ENCODE measurements at places on chromosomes 13 and 19.

DNA sequence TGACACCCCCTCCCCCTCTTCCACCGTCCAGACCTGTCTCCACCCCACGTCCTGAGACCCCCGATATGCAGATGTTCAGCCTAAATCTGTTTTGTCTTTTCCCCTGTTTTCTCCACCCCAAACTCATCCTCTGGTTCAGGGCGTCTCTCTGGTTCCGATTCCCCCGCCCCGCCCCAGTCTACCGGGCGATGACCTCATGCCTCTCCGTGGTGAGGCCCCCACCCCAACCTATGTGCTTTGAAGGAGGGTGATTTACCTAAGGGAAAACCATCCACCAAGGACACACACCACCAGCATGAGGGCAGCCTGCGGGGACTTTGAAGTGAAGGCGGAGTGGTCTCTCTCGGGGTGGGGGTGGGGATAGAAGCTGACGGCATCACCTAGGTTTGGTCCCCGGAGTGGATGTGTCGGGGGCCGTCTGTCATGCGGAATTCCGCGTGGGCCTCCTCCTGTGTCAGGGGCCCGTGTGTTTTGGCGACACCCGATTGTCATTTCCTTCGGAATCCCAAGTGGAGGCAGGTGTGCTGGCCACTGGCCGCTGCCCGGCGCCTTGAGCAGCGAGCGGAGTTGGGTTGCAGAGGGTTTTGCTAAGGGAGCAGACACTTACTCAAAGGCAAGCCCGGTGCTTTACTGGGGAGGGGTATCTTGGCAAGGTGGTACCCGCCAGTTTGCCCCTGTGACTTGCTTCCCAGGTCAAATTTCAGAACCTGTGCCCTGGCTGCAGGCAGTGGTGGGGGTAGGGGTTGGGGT lies 1.4 kb downstream of the FZR1 start:
- DNase-seq, result no peak

GRCh38 chr19:49069026-49069425 lies 3.5 kb downstream of the KCNA7 start:
- DNase-seq, result no peak

- no peak for DNase-seq
These were observed 8.5 kb upstream of the DOCK9 start for GRCh38 chr13:98986226-98986846.

DNA sequence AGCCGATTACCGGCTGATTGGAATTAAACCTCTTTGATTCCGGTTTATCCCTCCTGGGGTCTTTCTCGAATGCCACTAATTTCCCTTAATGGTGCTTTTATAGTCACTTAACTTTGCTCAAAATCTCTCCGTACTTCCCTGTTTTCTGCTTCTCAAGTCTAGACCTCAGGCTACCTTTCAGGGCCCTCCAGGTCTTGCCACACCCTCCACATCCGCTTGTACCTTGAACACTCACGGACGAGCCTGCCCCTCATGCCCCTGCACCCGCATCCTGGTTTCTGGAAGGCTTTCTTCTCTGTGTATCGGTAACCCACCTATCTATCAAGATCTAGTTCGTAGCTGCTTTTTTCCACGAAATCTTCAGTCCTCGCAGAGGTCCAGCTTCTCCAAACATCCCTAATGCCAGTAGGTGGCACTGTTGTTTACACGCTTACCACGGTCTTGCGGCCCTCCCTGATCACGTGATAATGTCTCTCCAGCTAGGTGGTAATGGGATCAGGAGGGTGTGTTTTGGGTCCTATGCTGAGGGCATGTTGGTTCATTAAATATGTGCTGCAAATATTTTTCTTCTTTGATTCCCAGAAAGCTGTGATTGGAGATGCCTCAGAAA lies 13.8 kb downstream of the ATP12A start:
- DNase-seq, result peak; percentile 28

DNA sequence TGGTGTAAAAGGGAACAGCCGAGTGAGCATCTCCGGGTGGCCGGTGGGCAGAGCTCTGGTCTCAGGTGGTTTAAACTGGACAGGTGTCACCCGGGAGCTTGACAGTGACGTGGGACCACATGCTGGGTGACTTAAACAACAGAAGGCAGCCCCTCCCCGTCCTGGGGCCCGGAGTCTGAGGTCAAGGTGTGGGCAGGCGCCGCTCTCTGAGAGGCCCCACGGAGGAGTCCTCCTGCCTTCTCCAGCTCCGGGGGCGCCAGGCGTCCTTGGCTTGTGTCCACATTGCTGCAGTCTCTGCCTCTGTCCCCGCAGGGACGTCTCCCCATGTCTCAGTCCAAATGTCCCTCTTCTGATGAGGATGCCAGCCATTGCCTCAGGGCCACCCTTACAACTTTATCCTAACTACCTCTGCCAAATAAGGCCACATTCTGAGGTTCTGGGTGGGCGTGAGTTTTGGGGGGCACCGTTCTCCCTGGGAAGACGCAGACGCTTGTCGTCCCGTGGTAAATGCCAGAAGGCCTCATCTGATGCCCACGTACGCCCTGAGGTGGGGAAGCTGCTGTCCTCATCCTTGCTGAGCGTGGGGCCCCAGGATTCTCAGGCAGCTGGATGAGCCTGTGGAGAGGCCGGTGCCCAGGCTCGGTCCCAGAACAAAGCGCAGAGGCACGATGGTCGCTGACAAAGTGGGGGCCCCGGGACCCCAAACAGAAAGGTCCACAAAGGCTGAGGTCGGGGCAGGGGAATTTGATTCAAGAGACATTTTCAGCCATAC lies 12.9 kb downstream of the GZMM start:
- no peak for DNase-seq

DNA sequence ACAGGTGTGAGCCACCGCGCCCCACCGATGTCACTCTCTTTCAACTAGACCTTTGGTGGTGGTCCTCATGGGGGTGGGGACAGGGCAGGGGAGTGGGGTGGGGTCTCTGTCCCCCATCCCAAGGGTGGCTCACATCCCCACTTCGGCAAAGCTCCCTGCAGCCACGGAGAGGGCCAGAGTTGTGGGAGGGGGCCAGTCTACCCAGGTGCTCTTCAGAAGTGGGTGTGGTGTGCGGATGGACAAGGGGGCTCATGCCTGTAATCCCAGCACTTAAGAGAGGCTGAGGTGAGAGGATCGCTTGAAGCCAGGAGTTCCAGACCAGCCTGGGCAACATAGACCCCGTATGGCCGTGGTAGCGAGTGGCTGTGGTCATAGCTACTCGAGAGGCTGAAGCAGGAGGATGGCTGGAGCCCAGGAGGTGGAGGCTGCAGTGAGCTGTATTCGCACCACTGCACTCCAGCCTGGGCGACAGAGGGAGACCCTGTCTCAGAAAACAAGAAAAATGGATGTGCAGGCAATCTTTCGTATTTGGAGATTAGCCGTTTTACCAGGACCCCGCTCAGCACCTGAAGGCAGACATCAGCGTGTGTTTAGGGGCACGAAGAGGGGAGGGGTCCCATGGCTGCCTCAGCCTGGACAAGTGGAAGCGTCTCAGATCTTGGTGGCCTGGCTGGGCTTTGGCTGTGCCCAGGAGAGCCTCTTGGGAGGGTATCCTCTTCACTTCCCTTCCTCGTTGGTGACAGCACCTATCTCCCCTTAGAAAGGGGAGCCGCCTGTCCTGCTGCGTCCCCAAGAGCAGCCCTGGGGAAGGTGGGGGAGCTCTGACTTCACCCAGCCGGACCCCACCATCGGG lies 846 bp downstream of the TGFBR3L start:
- no peak for DNase-seq

DNA sequence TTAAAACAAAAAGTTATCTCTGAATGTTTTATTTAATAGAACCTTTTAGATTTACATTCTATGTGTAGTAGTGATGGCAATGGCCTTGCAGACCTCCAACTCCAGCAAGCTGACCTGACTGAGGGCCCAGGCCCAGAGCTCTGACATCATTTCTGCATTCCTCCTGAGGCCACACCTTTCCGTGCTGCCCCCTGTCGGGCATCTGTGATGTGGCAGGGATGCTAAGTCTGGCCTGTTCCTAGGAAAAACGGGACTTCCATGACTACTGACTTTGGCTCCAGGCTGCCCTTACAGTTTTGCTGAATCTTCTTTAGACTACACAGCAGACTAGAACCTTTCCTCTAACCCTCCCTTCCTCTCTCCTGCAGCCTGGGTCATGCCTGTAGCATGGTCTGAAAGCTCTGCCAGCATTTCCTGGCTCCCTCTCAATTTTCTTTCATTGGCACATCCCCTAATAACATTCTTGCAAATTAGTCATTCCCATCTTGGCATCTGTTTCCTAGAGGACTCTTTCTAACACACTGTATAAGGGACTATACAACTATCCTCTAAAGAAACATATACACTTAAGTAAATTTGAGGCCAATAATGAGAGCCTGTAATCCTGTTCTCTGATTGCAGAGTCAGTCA lies 249.1 kb downstream of the GPC5 start:
- DNase-seq, result no peak

GRCh38 chr19:42467183-42467760 lies 24.5 kb upstream of the CXCL17 start:
- no peak for DNase-seq

GRCh38 chr19:748274-748598 lies 2.7 kb upstream of the MISP start:
- DNase-seq, result no peak

GRCh38 chr13:60134376-60134775 lies 29.4 kb downstream of the DIAPH3 start:
- no peak for DNase-seq

DNA sequence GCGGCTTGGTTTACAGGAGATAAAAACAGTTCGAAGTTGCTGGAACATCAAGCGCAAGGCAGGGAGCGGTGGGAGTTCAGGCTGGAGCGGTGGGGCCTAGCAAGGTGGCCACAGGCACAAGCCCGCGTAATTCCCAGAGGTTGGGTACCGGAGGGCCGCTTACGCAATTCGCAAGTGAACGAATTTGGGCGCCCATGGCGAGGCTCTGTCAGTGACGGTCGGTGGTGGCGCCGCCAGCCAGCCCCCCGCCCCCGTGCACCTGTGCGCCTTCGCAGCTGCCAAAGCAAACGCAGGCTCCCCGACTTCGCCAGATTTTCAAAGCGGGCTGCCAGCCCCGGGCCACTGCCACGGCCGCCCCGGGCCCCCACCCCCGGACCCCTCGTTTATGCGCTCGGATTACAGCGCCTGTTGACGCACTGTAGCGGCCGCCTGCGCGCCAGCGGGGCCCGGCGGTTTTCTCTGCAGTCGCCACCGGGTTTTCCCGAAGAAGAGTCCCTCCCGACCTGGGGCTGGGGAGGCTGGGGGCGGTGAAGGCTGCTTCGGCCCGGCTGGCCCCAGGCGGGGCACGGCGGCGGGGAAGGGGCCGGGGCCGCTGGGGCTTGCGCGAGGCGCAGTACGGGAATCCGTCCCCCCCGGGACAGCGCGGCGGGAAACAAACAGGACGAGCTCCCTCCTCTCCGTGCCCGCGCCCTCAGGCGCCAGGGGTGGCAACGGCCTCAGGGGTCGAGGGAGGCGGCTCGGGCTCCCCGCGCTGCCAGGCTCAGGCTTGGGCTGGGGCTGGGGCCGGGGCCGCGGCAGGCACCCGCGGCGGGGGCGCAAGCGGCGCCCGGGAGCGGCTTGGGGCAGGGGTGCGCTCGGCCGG lies 709 bp downstream of the N4BP2L1 start:
- DNase-seq, result no peak

DNA sequence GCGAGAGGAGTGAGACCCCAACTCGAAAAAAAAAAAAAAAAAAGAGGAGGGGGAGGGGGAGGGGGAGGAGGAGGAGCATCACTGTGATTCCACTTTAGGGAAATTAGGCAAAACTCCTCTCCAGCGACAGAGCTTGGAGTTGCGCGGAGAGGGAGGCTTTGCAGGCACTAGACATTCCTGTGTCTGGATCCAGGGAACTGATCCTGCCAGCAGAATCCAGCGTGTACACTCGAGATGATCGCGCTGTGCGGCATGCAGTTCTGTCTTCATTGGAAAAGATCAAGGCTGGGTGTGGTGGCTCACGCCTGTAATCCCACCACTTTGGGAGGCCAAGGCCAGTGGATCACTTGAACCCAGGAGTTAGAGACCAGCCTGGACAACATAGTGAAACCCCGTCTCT lies 29.6 kb upstream of the KLF2 start:
- no peak for DNase-seq

DNA sequence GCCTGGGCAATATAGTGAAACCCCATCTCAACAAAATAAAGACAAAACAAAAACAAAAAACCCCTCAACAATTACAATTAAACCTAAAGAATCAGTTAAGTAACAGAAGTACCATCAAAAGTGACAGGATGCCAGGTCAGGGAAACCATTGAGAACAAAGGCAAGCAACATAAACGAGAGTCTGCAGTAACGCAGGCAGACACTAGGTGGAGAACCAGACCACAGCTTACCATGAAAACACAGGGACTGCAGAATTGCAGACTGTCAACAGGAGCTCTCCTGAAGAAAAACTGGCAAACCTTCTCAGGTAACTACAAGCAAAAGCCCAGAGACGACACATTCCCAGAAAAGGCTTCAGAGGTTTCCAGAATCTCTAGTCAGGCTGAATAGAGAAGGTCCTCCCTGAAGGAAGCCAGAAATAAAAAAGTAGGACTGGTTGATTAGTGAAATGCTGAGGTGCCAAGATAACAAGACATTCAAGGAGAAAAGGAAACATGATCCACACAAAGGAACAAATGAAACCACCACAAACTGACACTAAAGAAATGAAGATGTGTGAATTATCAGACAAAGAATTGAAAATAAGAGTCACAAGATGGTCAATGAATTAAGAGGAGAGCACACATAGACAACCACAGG lies 2.2 kb upstream of the ZNF665 start:
- peak; percentile 44 for DNase-seq

DNA sequence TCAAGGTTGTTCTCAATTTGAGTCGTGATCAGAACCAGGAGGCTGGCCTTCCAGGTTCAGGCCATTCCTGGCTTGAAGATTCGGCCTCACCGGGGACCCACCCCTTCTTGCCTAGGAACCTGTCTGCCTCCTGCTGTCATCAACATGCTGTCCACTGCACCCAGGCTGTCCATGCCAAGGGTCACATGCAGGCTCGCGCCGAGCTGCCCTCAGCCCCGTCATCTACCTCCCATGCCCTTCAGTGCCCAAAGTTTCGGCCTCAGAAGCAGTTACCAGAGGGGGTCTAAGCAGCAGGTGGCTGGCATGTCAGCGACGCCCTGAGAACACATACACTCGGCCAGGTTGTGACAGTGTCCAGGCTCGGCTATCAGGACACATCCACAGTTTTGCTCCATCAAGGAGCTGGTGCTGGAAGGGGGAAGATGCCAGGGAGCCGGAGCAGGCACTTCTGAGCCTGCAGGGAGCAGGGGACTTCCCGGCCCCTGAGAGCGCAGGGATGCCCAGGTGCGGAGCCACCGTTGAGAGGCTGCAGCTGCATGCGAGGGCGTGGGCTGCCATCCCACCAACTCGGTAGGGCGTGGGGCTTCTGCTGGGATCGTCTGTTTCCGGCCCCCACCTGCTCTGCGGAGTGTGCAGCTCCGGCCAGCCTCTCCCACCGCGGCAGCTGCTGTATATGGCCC lies 590.9 kb upstream of the SLITRK5 start:
- DNase-seq, result no peak

Data from NCI-H2107 (cell line).